Activated CD8-positive, alpha-beta memory T cell treated with anti-CD3 and anti-CD28 coated beads for 24 hours (primary cell): ENCODE measurements at places on chromosomes 3 and 15.

GRCh38 chr15:62998262-62998890 lies 44.2 kb upstream of the TPM1 start:
- no peak for DNase-seq

DNA sequence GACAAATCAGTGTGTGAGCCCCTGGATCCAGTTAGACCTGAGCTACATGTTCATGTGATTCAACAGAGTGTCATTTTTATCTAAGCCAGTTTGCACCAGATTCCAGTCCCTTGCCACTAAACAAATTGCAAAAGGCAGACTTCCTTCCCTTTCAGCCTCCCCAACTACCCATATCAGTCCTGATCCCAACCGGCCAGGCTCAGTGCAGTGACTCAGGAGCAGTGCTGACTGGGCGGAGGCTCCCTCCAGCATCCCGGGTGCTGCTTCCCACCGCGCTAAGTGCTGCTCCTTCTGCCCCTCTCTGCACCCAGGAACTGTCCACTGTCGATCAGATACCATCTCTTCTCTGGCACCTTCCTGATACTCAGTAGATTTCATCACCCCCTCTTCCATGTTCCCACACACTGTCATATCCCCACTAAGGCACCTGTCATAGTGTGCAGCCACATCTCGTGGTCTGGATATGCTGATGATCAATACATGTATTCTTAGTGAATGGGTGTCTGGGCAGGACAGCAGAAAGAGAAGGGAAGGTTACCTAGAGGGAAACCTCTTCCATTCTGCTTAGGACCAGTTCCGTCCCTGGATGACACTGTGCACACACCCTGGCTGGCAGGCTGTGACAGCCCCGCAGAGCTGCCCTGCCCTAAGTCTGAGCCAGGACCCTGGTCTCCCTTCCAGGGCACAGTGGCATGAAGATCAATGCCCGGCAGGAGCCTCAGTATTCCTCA lies 108.8 kb upstream of the RAD18 start:
- DNase-seq, result no peak

GRCh38 chr3:23302271-23302670 lies 99.1 kb downstream of the UBE2E2 start:
- no peak for DNase-seq

GRCh38 chr3:159770998-159771397 lies 217.6 kb upstream of the IL12A start:
- no peak for DNase-seq

- DNase-seq, result no peak
Observed at GRCh38 chr3:61613666-61614065, 52.3 kb downstream of the PTPRG start.

DNA sequence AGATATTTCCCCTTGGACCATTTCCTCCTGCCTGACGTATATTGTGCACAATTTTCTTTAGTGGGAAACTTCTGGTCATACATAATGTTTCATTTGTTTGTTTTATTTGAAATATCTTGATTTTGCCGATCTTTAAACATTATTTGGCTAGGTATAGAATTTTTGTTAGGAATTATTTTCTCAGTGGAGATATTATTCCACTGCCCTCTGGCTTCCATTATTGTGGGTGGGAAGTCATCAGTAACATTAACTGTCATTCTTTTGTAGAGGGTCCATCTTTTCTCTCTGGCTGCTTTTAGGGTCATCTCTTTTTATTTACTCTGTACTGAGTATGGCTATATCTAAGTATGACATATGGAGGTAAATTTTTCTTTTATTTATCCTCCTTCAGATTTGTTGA lies 135.5 kb upstream of the LIPC start:
- no peak for DNase-seq

DNA sequence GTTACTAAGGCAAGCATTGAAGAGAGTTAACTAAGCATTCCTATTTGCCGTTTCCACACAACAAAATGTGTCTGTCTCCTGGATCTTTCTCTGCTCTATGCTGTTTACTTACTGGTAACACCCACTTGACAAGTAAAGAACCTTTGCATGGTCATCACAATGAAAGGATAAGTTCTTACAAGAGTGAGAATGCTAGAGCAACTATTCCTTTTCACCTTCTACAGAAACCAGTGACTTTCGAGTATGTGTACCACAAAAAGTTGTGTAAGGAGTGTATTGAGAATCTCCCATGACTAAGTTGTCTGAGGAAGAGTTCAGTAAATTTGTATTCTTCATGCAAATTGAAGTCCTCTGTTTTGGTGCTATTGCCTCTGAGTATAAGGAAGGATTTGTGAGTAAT lies 10.8 kb downstream of the TIPARP start:
- DNase-seq, result no peak

- no peak for DNase-seq
Observed at GRCh38 chr3:193553586-193553985, 1.1 kb downstream of the ATP13A4 start.

DNA sequence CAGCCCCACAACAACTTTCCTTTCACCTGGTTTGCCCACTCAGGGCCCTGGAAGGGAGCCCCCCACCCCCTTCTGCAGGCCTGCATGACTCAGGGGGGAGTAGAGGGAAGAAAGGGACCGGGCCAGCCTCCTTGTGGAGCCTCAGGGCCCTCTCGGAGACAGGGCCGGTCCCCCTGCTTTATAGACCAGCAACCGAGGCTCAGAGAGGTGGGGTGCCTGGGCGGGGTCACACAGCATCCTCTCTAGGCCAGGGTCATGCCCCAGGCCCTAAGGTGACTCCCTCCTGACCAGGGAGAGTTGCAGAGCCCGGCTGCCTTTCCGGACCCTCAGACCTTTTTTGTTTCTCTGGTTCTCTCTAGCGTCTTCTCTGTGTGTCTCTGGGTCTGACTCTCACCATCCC lies 211.3 kb downstream of the TBC1D2B start:
- DNase-seq, result no peak

DNA sequence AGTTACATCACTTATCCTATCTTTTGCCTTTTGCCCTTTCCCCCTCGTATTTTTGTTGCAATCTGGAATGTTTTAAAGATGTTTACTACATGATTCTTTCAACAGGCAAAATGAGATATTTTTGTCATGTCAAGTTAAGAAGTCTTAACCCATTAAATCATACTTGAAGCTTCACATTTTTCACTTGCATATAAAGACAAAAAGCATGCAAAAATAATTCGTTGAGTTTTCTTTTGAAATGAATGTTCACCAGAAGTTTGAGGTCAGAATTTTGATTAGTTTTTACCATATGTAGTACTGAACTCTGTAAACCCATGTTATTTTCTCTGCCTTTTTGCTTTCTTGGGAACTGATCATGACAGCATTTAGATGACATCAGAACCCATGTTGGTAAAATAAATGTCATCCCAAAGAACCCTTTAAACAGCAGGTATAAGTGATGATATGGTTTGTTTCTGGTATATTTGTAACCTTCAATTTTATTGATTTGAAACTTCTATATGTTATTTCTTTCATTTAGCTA lies 188.5 kb downstream of the GHSR start:
- no peak for DNase-seq

GRCh38 chr3:10437995-10438901 lies 67.1 kb downstream of the ATP2B2 start:
- no peak for DNase-seq

DNA sequence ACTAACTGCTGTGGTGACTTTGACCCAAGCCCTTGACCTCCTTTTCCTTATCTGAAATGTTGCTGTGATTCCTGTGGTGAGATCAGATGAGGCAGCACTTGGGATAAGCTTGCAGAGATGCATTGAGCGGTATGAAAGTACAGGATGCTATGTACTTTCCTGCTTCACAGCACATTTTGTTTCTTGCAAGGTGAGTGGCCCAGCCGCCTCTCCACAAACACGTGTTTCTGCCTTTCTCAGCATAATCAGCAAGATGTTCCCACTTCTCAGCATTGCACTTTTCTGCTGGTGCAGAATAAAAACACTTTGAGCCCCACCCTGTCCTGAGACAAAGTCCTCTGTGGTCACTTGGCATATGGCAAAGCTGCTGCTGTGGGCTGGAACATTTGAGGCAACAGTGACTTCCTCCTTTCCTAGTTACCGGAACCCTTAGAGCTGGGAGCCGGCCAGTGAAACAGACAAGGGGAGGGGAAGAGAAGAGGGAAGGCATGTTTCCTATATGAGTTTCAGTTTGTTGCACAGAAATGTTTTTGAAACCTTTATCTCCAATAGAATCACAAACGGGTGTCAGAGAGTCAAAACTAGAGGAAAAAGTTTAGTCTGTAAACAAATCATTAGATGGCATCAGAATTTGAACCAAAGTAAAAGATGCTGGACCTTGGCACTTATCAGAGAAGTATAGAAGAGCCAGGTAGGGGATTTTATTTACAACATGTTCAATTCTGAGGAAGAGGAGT lies 5.0 kb downstream of the NUDT16 start:
- no peak for DNase-seq

DNA sequence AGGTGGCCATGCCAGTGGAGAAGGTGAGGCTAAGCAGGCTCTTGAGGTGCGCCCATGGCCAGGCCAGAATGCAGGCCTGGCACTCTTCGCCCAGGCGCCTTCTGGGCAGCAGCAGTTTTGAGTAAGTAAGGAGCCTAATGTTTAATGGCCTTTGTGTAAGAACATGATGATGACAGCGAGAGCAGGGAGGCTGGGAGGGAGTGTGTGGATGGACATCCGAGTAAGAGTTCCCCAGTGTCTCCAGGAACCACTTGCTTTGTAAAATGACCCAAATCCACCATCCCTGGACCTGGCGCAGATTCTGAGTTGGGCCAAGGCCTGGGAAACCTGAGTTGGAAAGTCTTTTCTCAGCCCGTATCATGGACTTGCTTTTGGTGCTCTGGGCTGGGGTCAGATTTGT lies 24.1 kb downstream of the KLF13 start:
- DNase-seq, result no peak

DNA sequence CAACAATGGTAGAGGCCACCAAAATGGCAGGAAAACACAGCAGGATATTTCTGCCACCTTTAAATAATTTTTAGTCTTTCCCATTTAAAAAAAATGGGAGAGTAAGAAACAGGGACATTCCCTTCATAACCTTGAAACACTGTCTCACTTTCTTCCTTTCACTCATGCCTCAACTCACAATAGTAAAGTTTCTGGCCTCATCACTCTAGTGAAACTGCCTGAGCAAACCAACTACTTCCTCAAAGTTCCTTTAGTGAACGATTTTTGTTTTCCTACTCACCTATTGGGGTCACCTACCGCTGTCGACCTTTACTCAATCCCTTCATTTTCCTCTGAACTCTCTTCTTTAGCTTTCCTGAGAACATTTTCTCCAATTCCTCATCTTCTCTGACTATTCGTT lies 33.0 kb downstream of the SHC4 start:
- DNase-seq, result no peak

DNA sequence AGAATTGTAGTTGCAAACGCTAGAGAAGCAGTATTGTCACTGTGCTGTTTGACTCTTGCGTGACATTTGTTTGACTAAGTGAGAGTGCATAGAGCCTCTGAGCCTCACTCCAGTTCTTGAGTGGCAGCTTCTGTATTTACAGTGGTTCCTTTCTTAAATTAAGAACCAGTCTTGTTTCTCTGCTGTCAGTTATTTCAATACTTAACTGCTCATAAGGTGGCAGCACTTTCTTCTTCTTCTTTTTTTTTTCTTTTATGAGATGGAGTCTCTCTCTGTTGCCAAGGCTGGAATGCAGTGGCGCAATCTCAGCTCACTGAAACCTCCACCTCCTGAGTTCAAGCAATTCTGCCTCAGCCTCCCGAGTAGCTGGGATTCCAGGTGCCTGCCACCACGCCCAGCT lies 372.1 kb downstream of the LPP start:
- DNase-seq, result no peak

DNA sequence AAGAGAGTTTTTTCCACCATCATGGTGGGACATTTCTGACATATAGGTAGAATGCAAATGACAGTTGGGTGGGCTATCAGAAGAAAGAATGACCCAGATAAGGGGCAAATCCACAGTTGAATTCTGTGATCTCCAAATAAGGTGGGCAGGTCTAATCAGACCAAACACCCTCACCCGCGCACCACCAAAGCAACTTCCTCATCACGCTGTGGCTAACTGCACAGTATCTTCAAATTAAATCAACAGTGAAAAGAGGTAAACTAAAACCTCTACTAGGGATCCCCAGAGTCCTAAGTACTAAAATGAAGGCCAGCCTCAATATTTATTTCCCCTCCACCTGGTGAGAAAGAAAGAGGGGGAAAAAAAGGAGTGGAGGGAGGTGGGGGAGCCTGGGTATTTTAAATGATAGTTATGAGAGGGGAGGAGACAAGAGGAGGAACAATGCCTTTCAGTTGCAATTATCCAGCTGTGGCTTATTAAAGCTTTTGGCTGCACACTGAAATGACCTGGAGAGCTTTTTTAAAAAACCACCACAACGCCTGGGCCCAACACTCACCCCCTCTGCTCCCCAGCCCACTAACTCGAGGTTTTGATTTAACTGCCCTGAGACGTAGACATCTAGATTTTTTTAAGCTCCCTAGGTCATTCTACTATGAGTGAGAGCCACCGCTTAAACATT lies 61.0 kb downstream of the LRIG1 start:
- DNase-seq, result no peak

GRCh38 chr15:36334059-36334458 lies 245.4 kb upstream of the CDIN1 start:
- DNase-seq, result no peak

GRCh38 chr15:84937144-84937543 lies 44.5 kb upstream of the PDE8A start:
- DNase-seq, result no peak

DNA sequence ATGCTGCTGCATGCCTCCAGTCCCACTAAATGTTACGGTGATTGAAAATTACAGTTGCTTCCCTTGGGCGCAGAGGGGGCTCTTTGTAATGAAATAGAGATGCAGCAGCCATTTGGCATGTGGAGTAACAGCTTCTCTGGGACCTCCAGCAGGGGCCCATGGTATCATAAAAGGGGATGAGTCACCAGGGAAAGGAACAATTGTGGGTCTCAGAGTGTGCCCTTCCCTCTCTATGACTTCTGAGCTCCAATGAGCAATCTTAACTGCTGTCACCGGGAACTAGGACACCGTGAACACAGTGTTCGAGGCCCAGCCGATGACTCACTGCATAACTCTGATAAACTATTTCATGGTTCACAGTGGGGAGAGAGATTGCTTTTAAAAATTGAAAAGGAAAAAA lies 164.8 kb upstream of the NUDT16 start:
- no peak for DNase-seq

- DNase-seq, result peak; percentile 72
Observed at GRCh38 chr3:187935623-187936156, 190.4 kb upstream of the BCL6 start.

DNA sequence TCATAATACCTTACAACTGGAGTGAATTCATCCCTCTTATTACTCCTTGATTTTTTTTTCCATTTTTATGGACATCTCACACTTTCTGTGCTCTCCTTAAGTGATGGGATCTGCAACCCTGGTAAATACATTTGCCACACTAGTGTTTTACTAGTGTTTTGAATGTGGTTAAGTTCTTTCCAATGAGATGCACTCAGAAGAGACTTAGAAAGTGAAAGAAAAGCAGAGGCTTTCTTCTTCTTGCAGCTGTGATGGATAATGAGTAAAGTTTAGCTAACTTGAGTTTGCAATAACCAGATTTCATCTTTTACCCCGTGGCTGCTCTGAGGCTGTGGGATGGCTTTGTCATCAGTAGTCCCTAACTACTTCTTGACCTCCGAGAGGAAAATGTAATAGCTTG lies 1248.4 kb downstream of the NSUN3 start:
- DNase-seq, result no peak
